ENCODE measurements at places on chromosomes 13 and 19.

DNA sequence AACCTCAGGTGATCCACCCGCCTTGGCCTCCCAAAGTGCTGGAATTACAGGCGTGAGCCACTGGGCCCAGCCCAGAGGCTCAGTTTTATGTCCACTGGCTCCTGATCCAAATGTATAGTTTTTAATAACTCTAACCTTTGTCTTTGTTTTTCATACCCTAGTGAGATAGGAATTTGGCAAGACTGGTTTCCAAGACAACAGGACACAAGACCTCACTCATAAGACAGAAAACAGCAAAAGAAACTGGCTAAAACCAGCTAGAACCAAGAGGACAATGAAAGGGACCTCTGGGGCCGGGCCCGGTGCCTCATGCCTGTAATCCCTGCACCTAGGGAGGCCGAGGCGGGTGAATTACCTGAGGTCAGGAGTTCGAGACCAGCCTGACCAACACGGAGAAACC is 27.6 kb downstream of the CPT1C start:
- no peak for DNase-seq

DNA sequence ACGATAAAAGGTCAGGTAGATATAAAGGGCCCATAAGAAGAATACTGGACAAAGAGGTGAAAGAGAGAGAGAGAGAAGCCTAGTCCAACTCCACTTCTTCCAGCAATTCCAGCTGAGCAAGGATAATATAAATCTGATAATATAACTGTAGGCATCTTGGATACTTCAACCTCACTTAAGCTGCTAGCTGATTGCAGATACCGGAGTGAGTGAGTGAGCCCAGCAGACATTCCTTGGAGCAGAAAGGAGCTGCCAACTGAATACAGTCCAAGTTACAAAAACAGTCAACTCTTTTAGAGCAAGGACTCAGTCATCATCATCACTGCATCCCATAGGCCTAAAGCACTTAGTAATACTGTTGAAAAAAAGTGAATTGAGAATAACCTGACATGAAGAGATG is 387.6 kb downstream of the SLITRK6 start:
- DNase-seq, result no peak

- no peak for DNase-seq
Measured at GRCh38 chr13:94050039-94050438, 429.4 kb downstream of the DCT start.

DNA sequence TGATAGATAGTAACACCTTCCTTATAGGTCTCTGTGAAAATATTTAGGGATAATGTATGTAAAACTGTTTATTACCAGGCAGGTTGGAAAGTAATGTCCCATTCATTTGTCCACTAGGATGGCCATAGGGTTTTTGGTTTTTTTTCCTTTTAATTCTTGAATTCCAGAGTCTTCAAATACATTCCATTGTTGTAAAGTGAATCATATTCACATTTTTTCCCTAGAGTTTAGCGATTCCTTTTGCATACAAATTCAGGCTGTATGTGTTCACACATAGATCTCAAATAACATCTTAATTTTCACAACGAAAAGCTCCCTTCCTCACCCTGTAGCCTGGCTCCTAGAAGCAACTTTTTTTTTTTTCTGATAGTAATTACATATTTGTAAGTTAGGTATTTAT is 1.8 kb upstream of the ZNF557 start:
- no peak for DNase-seq

DNA sequence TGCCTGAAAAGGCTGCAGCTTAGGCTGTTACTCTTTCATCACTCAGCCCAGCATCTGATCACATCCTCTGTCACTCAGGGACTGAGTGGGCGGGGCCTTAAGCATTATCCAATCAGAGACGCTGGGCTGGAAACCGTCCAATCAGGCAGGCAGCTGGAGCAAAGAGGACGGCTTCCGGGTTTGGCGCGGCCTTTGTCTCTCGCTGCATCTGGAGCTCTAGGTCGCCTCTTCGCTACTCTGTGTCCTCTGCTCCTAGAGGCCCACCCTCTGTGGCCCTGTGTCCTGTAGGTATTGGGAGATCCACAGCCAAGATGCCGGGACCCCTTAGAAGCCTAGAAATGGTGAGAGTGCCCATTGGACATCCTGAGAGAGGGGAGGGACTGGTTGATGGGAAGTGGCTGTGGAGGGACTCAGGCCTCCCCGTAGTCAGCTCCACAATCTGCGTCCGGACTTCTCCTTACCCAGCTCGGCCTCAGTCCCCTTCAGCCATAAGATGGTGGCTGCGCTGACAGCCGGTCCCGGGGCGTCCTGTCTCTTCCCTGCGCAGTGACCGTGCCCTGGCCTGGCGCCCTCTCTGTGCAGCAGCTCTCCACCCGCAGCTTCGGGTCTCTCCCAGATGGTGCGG is at the start of gene ZNF486:
Gene ZNF486, plus strand, starts transcription at position 195 of the 625 bp plus-strand sequence. Its CDS starts 117 bp downstream, at position 312.
- peak; percentile 39 for DNase-seq

GRCh38 chr13:46184277-46184699 is 2.3 kb upstream of the LCP1 start:
- no peak for DNase-seq

DNA sequence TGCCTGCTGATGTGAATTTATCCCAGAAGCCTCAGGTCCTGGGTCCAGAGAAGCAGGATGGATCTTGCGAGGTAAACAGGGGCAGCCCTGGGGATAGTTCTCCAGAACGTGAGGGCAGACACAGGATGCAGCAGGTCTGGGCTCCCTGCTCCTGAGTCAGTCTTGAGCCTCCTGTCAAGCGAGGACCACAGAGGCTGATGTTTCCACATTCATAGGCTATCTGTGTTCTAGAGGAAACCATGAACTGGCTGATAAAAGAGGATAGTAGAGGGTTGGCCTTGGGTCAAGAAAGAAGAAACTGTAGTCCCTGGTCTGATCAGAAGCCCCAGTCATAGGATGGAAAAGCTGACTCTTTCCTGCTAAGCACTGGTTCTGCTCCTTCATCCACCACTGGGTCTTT is 2.2 kb downstream of the ZNF175 start:
- DNase-seq, result no peak

DNA sequence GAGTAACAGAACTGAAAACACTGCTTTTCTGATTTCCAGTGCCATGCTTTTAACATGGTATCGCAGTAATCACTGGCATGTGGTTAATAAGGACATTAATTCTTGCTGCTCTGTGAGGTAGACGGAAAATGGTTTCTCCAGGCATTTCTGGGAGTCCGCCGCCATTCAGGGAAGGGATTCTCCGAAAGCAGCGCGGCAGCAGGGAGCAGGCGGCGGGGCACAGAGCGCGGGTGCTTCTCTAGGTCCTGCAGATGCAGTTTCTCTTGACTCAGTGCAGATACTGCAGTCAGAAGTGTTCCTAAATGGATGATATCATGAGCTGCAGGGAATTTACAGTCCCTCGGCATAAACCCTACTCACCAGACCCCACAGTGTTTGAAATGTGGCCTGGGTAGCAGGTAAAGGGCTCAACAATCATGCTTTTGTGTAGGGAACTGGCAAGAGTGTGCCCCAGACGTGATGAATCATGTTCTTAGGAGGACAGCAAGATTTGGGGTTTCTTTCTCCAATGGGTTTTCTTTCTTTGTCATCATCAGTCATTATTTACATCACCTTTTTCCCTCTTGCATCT is 338.6 kb upstream of the ARGLU1 start:
- DNase-seq, result no peak

Data from cerebellar nuclear complex (tissue), 1 donor.